ENCODE measurements at places on chromosomes 13 and 19.
A peak's percentile ranks its signal among the peaks of the same experiment; 100 is the strongest.

GRCh38 chr13:99033814-99034213 lies 56.0 kb upstream of the DOCK9 start:
- DNase-seq: peak; percentile 69

DNA sequence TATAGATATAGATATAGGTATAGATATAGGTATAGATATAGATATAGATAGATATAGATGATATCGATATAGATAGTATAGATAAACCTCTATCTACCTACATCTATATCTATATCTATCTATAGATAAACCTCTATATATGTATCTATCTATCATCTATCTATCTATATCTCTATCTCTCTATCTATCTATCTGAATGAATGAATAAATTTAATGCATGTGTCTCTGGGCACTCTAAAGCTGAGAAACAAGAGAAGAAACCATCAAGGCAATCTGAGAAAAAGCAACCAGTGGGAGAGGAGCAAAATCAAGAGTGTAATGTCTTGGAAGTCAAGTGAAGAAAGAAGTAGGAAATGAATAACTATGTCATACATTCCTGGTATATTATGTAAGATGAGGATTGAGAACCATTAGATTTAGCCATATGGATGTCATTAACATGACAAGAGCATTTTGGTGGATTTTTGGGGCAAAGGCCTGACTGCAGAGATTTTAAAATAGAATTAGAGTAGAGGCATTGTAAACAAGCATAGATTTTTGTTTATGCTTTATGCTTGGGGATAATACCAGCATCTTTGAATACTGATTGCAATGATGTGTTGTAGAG lies 1262.7 kb upstream of the MIR17HG start:
- no peak for DNase-seq

GRCh38 chr19:40762754-40763470 lies 11.9 kb downstream of the SNRPA start:
- DNase-seq: no peak

- DNase-seq: peak; percentile 60
Measured at GRCh38 chr13:27790523-27790922, 1.8 kb upstream of the GSX1 start.

- DNase-seq: peak; percentile 35
Measured at GRCh38 chr19:45767881-45768654, 984 bp downstream of the SIX5 start.

DNA sequence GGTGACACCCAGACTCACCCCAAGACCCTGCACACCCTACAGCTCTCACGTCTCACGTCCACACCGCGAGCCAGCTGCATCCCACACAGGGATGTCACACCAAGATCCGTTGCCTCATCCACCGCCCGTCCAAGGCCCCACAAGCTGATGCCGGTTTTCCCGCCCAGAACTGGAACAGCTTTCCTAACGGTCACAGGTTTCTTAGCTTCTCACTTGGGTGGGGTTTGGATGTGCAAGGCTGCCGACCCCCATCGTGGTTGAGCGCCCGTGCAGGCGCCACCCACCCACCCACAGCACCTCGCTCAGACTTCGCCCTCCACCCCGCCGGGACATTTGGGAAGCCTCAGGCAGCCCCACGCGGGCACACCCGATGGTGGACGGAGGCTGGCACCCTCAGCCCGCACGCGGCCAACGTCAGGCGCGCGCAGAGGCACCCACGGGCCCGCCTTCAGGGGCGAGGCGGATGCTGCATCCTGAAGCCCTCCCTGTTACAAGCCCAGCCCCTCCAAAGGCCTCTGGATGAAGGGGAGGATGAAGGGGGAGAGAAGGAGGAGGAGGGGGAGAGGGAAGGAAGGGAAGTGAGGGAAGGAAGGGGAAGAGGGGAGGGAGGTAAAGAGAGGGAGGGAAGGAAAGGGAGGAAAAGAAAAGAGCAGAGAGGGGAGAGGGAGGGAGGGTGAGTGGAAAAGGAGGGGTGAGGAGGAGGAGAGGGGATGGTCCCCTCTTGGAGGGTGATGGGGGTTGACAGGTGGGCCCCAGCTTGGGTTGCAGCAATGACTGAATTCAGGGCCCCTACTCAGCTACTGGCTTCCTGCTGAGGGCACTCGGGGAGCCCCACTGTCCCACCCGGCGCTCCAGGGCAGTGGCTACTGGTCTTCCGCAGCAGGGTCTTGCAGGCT lies 12.8 kb downstream of the ONECUT3 start:
- DNase-seq: no peak

- DNase-seq: no peak
Measured at GRCh38 chr13:24050292-24050711, 110.2 kb upstream of the SPATA13 start.

DNA sequence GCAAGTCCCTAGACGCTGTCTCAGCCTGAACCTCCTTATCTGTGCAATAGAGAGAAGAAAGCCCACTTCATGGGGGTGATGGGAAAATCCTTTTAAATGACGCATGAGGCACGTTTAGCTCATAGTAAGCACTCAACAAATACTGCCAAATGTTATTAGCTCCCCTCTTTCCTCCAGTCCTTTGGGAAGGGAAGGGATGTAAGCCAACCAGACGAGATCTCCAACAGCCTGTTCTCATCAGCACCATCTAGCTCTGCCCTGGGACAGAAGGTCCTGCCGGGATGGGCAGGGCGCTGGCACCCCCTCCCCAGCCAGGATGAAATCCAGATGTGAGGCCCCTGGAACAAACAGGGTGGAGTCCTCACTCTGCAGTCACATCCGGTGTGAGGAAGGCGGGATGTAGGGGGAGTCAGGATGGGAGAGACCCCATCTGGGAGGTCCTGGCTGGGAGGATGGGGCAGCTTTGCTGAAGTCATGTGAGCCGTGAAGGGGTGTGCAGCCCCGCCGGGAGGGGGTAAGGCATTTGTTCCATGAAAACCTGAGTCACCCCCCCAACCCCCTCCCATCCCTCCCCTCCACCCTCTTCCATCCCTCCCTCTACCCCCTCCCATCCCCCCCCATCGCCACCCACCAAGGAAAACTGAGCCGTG lies 4.6 kb downstream of the S1PR2 start:
- DNase-seq: no peak

DNA sequence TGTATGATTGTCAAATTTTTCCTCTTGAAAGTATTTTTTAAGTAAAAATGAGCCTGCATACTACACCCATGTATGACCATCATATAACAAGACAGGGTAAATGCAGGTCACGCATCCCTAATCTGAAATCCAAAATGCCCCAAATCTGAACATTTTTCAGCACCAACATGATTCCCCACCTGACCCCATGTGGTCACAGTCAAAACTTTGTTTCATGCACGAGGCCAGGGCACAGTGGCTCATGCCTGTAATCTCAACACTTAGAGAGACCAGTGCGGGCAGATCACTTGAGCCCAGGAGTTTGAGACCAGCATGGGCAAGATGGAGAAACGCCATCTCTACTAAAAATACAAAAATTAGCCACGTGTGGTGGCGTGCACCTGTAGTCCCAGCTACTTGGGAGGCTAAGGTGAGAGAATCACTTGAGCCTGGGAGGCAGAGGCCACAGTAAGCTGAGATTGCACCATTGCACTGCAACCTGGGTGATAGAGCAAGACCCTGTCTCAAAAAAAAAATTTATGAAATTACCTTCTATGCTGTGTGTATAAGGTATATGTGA lies 63.7 kb upstream of the NPAS1 start:
- DNase-seq: no peak

DNA sequence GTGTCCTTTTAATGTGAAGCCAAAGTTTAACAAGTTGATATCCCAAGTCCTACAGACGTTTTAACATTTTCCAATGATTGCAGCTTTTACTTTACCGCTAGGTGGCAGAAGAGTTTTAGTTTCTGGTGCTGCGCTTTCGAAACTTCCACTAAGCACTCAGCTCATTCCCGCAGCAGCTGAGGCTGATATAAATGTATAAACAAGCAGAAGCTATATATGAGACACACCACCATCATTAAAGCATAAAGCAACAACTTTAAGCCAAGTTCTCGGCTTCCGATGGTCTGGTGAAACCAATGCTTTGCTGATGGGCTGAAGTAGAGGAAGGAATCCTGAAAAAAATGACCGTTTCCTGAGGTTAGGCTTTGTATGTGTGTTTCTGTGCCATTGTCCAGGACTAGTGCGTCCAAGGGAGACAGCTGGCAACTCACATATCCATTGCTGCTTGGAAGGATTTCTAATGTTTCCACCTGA lies 753.9 kb downstream of the OLFM4 start:
- DNase-seq: peak; percentile 93

GRCh38 chr19:49423071-49423984 lies at the start of gene PTH2:
Gene PTH2, minus strand, starts transcription at chr19:49423441. Its CDS starts 102 bp downstream, at chr19:49423339.
- no peak for DNase-seq

GRCh38 chr13:73169971-73170370 lies 111.2 kb downstream of the KLF5 start:
- peak; percentile 26 for DNase-seq

DNA sequence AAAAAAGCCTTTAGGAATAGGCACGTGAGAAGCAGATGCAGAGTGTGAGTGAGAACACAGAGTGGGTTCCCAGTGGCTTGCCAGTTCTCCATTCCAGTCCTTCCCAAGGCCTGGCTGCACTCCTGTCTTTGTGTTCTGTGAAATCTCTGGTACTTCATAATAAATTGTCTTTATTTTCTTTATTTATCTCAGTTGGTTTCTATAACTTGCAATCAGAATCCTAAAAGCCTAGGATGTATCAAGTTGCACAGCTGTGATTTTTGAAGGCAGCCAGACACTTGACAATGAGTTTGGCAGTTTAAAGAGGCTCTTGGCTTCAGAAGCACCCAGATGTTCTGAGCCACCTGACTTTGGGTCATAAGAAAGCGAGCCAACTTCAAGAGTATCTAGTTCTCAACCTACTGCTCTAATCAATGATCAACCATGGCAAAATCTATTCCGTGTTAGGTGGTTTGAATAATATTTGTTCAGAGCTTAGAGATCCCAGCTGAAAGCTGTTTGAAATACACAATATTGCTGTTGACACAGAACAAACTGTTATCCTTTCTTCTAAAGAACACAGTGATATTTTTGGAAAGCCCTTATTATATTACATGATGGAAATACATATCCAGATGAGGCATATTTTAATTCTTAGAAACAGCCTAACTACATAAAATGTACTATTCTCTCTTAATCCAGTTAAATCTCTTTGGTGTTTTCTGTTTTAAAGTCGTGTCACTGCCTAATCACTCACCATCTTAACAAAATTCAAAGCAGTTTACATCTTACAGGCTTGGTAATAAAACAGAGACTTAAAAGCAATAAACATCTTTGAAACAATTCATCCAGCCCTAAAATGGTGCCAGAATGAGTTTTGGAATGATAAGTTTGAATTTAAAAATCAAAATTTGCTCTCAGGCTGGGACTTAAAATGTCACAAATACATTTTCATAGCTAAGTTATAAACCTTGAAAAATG lies 483.0 kb upstream of the NBEA start:
- no peak for DNase-seq

DNA sequence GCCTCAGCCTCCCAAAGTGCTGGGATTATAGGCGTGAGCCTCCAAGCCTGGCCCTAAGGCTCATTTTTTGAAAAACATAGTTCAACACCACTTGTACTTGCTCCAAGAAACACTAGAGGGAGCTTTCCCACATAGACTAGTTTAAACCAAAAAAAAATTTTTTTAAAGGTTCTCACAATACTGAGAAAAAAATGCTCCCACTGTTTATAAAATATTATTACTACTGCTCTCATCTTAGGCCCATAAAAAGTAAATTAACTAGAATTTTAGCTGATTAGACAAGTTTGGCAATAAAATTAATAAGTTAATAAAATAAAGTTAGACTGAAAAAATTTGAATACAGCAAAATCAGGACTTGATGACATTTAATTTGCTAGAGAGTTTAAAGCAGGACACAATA lies 109.5 kb downstream of the TBC1D4 start:
- peak; percentile 49 for DNase-seq

DNA sequence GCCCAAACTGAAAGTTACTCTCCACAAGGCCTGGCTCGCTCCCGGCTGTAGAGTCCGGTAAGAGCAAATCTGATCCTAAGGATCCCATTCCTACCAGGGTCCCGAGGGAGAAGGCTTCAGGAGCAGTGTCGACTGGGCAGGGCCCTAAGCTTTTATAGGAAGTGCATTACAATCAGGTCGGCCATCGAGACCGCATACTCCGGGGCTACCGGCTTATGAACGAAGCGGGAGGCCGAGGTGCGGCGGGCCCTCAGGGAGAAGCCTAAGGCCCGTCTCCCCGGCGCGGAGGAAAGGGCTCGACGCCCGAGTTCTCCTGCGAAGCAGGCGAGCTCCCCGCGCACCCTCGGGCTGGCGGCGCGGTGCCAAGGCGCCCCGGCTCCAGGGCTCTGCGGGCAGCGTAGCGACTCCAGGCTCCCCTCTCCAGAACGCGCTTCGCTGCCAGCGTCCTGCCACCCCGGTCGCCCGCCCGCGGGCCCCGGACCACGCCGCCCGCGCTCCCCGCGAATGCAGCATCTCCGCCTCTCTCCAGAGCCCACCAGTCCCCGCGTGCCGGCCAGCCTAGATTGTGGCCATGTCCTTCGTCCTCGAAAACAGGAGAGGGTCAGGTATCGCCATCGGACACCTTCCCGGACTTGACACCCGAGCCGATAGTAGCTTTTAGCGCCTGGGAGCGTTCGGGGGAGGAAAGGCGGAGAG lies 1.4 kb downstream of the EFNB2 start:
- DNase-seq: no peak

DNA sequence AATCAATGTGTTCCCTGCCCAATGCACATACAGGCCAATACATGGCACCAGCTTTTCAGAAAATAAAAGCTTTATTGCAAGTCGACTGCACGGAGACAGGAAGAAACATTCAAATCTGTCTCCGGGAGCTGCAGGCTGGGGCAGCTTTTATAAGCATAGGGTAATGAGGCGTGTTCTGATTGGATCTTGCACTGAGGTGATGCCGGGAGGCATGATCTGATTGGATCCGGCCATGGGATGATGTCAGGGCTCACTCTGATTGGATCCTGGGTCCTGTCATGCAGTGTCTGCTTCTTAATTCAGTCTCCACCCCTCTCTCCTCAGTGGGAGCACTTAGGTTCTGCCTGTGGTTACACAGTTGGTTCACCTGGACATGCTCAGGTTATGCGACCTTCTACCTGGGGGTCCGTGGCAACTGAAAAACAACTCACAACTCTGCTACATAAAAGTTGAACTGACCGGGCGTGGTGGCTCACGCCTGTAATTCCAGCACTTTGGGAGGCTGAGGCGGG lies 11.8 kb upstream of the FBN3 start:
- DNase-seq: no peak

DNA sequence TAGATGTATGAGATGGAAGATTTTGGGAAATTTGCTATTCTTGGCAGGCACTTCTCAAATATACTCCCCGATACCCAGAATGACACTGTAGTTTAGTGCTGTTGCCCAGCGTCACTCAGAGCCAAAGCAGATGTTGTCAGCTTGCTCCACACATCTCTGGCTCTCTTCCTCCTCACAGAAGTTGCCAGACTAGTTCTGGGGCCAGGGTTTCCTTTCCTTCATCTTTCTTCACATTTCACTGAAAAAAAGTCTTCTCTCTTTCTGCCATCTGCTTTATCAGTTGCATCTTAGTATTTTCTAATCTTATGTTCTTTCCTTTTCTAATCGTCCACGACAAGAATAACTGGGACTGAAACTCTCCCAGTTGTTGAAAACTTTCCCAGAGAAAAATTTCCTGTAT lies 251.4 kb downstream of the RGCC start:
- DNase-seq: no peak

- DNase-seq: no peak
Measured at GRCh38 chr19:13744174-13744573, 20.1 kb upstream of the MRI1 start.

- no peak for DNase-seq
Measured at GRCh38 chr13:48876289-48876688, 99.4 kb upstream of the FNDC3A start.
